Osteoblast (primary cell): ENCODE measurements at places on chromosomes 1 and 21. TPM values are rescaled to one million over a fixed set of nuclear protein-coding genes. Genes with fewer than 3 reads are reported as not detected.

The ARTN gene
- total RNA-seq = 0.29 TPM in 1 of 2 replicates, not detected in the other

The SAMD13 gene
- under 0.01 and 0.29 TPM in 2 replicates for total RNA-seq

The PRR9 gene
- total RNA-seq = not detected in 2 replicates

The ANKRD34A gene
- total RNA-seq = 0.59 and 1.1 TPM in 2 replicates

The OLFML2B gene
- total RNA-seq = 49.9 and 58.9 TPM in 2 replicates

The NR0B2 gene
- total RNA-seq = not detected in 2 replicates

The CFHR4 gene
- total RNA-seq = not detected in 2 replicates

The CYP4A11 gene
- total RNA-seq = not detected in 2 replicates

The TMEM50A gene
- 153 and 165 TPM in 2 replicates for total RNA-seq

The DEPDC1 gene
- 1.4 and 2.4 TPM in 2 replicates for total RNA-seq

- DNase-seq = peak; percentile 84
Measured at GRCh38 chr1:31934706-31935629, 3.2 kb downstream of the PTP4A2 start.

- no peak for DNase-seq
Measured at GRCh38 chr1:71312545-71312944, 231.7 kb upstream of the ZRANB2 start.

- no peak for DNase-seq
Measured at GRCh38 chr21:43619856-43620255, 39.4 kb downstream of the HSF2BP start.

DNA sequence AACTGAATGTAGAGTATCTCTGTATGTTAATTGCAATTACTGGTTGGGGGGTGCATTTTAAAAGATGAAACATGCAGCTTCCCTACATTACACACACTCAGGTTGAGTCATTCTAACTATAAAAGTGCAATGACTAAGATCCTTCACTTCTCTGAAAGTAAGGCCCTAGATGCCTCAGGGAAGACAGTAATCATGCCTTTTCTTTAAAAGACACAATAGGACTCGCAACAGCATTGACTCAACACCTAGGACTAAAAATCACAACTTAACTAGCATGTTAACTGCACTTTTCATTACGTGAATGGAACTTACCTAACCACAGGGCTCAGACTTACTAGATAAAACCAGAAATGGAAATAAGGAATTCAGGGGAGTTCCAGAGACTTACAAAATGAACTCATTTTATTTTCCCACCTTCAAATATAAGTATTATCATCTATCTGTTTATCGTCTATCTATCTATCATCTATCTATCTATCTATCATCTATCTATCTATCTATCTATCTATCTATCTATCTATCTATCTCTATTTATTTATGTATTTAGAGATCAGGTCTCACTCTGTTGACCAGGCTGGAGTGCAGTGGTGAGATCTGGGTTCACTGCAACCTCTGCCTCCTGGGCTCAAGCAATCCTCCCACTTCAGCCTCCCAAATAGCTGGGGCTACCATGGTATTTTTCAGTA is 47.8 kb downstream of the CHML start:
- no peak for DNase-seq

- DNase-seq = no peak
Measured at GRCh38 chr1:237759377-237759776, 131.3 kb downstream of the ZP4 start.

DNA sequence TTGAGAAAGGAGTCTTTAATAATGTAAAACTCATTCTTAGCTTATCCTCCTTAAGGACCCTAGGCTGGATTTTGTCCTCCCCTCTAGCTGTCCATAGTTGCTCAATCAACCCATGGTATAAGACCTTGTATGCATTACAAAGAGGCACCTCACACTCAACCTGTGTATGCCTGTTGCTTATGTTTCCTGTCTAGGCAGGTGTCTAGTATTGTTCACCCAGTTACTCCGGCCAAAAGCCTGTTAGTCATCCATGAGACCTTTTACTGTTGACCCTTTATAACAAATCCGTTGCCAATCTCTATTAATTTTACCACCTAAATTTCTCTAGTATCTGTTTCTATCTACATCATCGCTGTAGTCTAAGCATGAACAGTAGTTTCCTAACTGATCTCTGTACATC is 3.7 kb downstream of the LYPLAL1 start:
- no peak for DNase-seq

DNA sequence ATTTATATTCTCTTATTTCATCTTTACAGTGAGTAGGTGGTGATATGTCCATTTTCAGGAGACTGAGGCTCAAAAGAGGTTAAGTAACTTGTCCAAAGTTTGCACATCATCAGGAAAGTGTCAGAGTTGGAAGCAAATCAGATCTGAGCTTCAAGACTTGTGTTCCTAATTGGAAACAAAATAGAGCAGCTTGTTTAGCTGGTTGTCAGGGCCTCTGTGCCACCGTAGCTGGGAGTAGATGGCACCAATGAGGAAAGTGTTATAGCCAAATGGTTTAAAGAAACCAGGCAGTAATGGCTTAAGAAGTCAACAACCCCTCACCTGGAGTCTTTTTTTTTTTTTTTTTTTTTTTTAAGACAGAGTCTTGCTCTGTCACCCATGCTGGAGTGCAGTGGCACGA is 19.7 kb downstream of the AGO1 start:
- DNase-seq = no peak

DNA sequence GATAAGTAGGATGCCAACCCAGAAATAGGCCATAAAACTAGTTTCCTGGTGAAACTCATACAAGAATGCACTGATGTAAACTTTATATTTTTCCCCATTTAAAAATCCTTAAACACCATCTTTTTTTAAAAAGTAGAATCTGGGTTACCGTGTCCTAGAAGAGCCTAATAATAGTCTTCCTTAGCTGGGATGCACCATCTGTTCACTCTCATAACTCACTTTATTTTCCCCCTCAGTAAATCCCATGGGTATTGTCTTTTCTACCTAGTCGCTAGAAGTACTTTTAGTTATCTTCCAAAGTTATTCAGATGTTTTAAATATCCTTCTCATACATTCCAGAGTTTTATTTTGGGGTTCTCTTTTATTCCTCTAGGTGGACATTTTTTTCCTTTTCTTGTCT is 250.2 kb downstream of the PLA2G4A start:
- no peak for DNase-seq

DNA sequence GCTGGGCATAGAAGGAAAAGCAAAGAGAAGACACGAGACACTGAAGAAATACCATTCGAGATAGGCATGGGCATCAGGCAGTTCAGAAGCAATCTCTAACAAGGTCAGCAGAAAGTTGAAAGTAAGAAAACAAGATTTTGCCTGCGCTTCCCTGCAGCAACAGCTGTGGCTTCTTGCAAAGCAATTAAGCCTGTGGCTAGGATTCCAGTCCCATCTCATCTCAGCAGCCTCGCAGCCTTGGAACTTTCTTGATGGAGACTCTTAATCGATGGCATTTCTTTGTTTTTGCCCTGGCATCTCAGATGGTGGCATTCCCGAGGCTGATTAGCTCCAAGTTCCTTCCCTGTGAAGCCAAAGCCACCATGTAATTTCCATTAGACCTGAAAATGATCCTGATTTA is 64.6 kb upstream of the SPAG17 start:
- no peak for DNase-seq

- DNase-seq = no peak
Measured at GRCh38 chr1:50633465-50633864, 210.2 kb upstream of the DMRTA2 start.

DNA sequence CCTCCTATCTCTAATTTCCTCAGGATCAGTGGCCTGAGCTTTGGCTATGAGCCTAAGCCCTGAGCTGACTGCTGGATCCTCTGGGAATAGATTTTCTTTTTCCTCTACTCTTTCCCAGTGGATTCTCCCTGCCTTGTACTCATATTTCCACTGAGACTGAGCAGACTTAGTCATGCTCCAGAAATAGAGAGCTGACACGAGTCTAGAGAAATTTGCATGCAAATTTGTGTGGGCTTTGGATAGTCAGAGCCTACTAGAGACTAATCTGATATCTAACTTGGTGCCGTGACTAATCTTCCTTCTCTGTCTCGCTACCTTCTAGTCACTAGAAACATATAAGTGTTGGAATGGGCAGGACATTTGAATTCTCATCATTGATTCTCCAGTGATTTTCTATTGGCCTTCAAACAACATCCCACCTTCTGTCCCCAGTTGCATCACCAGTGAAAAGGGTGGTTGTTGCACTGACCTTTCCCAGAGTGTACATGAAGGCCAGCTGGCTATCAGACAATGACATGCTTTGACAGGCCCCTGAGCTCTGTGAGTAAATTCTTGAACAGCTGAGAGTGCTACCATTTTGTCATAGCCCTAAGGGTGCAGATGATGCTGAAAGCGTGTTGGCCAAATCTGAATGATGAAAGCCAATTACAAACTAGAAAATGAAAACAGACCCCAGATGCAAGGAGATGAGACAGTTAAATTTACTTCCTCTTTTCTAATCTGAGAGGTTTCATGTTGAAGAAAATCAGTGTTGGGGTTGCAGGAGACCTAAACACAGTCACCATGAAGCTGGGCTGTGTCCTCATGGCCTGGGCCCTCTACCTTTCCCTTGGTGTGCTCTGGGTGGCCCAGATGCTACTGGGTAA is at the start of gene FCRLA:
Gene FCRLA (plus strand): TSS at position 748 of the 866 bp plus-strand sequence. CDS start 36 bp downstream, at position 784.
- peak; percentile 64 for DNase-seq

DNA sequence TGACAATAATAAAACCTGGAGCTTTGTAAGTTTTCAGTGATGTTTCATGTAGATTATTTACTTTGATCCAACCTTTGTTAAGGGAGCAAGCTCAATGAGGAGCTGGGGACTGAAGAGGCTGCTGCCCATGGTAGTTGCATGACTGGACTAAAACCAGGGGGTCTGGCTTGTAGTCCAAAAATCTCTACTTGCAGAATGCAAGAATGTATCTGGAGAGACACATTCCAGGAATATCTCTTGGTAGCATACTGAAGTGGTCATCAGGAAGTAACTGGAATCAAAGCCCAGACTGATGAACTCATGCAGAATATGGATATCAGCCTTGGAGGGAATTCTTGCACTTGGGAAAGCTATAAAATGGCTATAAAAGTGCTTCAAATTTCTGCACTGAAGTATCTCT is 5.8 kb upstream of the KIAA0040 start:
- no peak for DNase-seq

GRCh38 chr1:82395440-82395839 is 594.7 kb downstream of the ADGRL2 start:
- DNase-seq = no peak

DNA sequence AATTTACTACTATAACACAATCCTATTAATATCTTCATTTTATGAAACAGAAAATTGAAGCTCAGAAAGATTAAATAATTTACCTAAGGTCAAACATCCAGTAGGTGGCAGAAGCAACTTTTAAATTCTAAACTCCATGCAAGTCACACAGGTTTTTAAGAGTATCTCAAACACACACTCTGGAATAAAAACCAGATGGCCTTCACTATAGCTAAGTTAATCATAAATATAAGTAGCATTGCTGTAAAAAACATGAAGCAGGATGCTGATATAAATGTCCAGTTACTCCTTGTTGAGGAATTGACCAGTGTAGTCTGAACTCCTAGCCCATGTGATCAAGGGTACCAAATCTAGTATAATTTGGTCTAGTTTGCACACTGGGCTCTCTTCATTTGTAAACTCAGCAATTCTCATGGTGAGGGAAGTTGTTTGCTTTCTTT is 9.4 kb upstream of the FMO3 start:
- peak; percentile 54 for DNase-seq

GRCh38 chr21:42019101-42019605 is 9.0 kb upstream of the ZBTB21 start:
- DNase-seq = no peak

DNA sequence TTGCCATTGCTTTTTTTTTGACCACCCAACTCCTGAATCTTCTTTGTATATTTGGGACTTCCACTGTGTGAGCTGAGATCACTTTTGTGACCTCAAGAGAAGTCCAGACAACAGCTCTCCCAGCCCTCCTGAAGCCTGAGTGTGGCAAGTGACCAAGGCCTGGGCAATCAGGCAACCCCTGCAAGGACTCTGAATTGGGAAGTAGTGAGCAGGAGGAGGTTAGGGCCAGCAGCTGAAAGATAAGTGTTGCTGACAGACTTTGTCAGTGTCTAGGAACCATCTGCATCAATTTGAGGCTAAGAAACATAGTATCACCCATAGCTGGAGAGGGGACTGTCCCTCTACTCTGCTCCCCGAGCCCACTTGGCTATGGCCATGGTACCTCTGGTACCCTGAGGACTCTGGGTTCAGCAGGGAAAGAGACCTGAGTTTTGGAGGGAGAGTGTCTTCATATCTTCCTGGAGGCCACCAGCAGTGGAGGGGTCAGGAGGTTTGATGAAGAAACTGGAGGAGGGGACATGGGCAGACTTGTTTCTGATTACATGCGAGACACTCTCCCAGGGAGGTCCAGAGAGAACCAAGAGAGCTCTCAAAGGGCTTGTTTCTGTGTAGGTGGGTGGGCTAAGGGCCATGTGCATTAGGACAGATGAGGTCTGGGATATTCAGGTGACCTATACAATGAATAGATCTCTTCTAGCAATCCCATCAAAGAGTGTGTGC is 147.0 kb upstream of the DNAH14 start:
- no peak for DNase-seq

DNA sequence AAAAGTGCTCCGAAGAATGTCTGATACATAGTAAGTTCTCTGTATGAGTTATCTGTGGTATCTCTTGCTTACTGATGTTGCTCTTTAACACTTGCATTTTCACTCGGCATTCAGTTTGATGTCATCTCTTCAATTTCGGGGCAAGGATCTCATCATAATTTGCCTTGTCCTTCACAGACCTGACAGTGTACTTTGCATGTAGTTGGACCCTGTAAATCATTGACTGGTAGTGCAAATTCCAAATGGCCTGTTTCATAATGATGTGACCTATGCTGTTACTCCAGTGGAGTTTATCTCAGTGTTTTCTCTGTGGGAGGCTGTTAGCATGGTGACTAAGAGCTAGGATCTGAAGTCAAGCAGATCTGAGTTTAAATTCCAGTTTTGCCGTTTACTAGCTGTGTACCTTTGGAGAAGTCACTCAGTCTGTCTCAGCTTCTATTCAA is 34.2 kb upstream of the ABCD3 start:
- DNase-seq = no peak

- DNase-seq = peak; percentile 78
Measured at GRCh38 chr1:2348346-2349325, 42.7 kb downstream of the MORN1 start.

DNA sequence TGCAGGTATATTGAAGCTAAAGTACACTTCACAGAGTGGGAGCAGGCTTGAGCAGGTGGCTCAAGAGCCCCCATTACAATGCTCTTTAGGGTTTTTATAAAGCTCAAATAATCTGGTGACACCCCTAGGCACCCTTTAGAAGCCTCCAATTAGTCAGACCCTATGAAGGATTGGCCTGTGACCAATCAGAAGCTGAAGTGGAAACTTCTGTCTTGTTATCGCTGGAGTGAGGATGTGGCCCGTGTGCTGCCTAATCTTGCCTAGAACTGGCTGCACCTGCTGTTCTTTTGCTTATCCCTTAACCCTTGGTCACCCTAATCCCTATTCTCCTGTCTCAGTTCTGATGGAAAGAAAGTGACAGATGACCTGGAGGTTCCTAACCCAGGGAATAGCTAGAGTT is 70.8 kb upstream of the ABCG1 start:
- DNase-seq = no peak

DNA sequence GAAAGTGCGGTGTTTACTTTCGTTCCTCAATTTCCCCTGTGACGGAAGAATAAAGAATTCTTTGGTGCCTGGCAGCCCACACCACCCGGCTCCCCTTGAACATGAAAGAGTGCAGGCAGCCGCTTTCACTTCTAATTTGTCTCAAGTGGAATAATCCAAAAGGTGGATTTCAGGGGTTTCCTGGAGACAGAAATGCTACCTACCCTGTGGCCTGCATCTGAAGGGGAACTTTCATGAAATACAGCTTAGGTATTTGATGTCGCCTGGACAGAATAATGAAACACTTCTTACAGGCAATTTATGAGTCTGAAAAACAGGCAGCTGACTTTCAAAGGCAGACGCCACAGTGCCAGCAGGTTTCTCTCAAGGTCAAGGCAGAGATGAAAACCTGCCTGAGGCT is 169.5 kb upstream of the USP24 start:
- DNase-seq = no peak

- peak; percentile 35 for DNase-seq
Measured at GRCh38 chr1:70760154-70760553, 287.5 kb downstream of the PTGER3 start.
